ENCODE measurements at places on chromosomes 7 and 10. TPM values are rescaled to one million over a fixed set of nuclear protein-coding genes. Genes with fewer than 3 reads are reported as not detected.

GIMAP2 gene
- 48.5 TPM for polyA plus RNA-seq

DLG5 gene
- polyA plus RNA-seq: 2.4 TPM

C10orf105 gene
- polyA plus RNA-seq: 0.08 TPM

ACBD5 gene
- 8.4 TPM for polyA plus RNA-seq

TCTN3 gene
- polyA plus RNA-seq: 12.3 TPM

TAC1 gene
- 0.71 TPM for polyA plus RNA-seq

UBTD1 gene
- polyA plus RNA-seq: 11.5 TPM

CCM2 gene
- 80.8 TPM for polyA plus RNA-seq

PRKAR1B gene
- polyA plus RNA-seq: 9.9 TPM

CCDC3 gene
- 5.3 TPM for polyA plus RNA-seq

GDF2 gene
- polyA plus RNA-seq: not detected

CALML3 gene
- 0.10 TPM for polyA plus RNA-seq

SPOCK2 gene
- 23.6 TPM for polyA plus RNA-seq

Measured in spleen (tissue), 13 donors.